Central memory CD4-positive, alpha-beta T cell (primary cell): ENCODE measurements at places on chromosomes 13 and 19.

- no peak for DNase-seq
These were observed 931.6 kb upstream of the MIR17HG start for GRCh38 chr13:90415902-90416301.

DNA sequence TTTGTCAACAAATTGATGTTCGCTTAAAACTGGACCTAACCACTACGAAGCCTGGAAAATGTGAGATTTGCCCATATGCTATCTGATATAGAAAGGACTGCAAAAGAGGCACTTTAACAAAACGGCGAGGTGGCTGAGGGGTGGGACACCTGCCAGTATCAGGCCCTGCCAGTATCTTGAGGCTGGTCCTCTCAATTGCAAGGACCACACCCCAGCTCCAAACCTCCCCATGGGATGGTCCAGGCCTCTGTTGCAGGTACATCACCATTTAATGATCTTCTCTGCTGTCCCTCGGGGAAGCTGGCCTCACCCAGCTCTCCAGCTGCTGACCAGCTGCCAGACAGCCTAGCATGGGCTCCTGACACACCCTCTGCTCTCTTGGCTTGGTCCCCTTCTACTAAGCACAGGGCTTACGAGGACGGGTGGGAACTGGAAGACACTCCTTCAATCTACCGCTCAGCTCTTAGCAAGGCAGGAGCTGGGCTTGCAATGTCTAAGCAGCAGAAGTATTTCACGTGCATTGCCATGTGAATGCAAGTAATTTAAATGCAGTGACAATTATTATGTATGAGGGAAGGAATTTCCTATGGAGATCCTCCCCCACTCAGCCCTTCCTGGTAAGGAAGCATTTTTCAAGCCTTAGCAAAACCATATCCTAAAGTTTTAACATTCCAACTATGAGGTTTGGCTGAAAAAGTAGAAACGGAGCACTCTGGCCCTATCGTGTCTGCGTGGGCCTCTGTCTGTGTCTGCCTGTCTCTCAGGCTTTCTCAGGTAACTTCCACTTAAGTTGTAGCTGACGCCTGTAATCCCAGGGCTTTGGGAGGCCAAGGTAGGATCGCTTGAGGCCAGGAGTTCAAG lies 63.9 kb downstream of the LATS2 start:
- DNase-seq, result no peak

GRCh38 chr19:9847087-9847671 lies 12.1 kb downstream of the PIN1 start:
- no peak for DNase-seq

DNA sequence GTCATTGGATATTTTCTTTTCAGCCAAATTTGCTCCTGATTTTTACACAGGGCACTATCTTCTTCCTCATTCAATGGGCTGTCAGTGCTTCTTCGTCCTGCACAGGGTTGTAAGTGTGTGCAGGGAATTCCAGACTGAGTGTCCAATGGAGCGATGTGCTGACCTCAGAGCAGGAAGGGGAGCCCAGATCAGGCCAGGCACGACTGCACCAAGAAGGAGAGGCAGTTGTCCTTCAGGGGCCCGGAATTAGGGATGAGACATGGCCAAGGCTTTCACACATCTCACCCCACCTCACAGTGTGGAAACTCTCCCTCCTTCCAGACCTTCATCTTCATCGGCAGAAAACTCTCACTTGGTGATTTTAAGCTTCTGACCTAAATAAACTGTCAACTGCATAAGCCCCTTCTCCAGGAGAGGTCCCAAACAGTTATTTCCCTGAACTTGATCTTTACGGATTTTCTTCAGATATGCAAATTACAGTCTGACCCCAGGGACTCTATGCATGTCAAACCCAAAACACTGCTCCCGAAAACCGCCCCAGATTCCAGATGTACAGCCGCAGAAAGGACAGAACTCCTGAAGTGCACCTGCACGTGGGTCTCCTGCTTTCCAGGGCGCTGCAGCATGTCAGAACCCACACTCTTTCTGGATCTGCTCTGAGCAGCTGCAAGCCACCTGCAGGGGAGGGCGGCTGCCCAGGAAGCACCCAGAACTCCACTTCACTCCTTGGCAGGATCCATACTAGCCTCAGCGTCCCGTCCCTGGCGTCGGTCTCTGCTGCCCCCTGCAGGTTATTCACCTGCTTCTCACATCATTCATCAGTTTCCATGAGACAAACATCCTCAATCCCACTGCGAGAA lies 625 bp upstream of the ZNF20 start:
- peak; percentile 74 for DNase-seq

GRCh38 chr19:16628984-16629691 lies 1.1 kb upstream of the MED26 start:
- DNase-seq, result peak; percentile 66

- DNase-seq, result no peak
These were observed 1168.4 kb downstream of the SLITRK1 start for GRCh38 chr13:82713687-82714405.

- no peak for DNase-seq
These were observed 69.4 kb downstream of the TEX29 start for GRCh38 chr13:111389621-111390521.

GRCh38 chr19:11460207-11460606 lies 20.6 kb downstream of the ELAVL3 start:
- DNase-seq, result no peak

DNA sequence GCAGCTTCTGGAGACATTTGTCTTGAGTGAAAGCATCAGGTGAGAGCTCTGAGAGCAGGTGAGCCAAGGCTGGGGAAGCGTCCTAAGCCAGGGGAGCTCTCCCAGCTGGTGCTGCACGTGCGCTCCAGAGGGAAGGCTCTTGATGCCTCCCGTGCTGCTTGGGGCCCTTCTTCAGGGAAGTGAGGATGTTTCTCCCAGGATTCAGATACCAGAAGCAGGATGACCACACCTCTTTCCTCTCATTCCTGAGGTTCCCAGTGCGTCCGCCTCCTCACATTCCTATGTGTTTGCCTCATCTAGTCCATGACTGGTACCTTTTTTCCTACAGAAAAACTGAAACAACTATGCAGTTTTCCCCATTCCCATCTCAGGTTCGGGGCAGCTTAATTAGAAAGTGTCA lies 231.0 kb upstream of the IRS2 start:
- DNase-seq, result no peak

- no peak for DNase-seq
These were observed 256.0 kb upstream of the IRS2 start for GRCh38 chr13:110042253-110042950.

DNA sequence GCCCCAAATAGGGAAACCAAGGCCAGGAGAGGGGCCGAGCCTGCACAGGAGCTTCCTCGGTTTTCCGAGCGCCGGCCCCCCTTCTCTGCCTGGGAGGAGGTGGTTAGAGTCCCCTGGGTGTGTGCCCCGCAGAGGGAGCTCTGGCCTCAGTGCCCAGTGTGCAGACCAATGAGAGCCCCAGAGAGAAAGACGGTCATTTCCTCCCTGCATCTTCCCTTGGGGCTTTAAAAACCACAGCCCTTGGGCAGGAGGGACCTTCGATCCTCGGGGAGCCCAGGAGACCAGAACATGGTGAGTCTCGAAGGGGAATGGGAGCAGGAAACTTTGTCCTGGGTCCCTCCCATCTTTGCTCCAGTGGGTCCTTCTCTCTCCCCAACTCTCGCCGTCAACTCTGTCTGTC lies at the start of gene C5AR1:
C5AR1 (plus strand) TSS at position 254 of the 400 bp plus-strand sequence; CDS start at position 289, 35 bp downstream.
- DNase-seq, result no peak

DNA sequence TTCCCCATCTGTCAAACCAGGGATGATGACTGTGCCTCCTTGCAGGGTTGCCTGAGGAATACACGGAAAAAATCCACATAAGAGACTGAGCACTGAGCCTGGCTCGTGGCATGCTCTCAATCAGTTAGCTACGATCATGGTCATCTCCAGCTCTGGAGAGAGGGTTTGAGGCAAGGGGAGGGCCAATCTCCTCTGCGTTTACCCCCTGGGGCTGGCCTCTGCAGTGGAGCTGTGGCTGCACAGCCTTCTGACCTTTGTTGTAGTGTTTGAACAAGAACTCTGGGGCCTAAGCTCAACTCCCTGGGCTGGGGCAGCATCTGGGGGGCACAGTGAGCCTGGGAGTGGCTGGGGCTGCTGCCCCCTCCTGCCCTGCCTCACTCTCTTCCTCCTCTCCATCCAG lies 5.9 kb downstream of the LRRC4B start:
- no peak for DNase-seq

GRCh38 chr19:10279737-10280442 lies 6.9 kb upstream of the ICAM4 start:
- DNase-seq, result no peak

DNA sequence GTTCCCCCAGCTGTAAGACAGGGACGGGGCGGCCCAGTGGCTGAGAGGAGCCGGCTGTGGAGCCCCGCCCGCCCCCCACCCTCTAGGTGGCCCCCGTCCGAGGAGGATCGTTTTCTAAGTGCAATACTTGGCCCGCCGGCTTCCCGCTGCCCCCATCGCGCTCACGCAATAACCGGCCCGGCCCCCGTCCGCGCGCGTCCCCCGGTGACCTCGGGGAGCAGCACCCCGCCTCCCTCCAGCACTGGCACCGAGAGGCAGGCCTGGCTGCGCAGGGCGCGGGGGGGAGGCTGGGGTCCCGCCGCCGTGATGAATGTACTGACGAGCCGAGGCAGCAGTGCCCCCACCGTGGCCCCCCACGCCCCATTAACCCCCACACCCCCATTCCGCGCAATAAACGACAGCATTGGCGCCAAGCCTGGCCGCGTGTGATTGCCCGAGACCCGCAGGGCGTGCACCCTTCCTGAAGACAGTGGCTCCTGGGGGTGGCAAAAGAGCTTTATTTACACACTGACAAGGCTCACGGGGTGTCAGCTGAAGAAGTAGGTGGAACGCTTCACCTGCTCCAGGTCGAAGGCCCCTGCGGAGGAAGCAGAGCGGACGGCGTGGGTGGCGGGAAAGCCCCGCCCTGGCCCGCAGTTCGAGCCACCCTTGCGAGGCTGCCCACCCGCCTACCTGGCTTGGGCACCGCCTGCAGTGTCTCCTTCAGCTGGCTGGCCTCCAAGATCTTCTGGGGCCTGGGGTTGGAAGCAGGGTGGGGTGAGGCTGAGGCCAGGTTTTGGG lies 16.4 kb downstream of the POLRMT start:
- no peak for DNase-seq

- no peak for DNase-seq
These were observed 2.7 kb downstream of the PIAS4 start for GRCh38 chr19:4009990-4010807.

- DNase-seq, result no peak
These were observed 495 bp downstream of the KCNA7 start for GRCh38 chr19:49071860-49072547.

GRCh38 chr19:50321831-50322230 lies 7.3 kb downstream of the KCNC3 start:
- DNase-seq, result no peak

- DNase-seq, result no peak
These were observed 19.8 kb downstream of the ZNF586 start for GRCh38 chr19:57789288-57789687.

DNA sequence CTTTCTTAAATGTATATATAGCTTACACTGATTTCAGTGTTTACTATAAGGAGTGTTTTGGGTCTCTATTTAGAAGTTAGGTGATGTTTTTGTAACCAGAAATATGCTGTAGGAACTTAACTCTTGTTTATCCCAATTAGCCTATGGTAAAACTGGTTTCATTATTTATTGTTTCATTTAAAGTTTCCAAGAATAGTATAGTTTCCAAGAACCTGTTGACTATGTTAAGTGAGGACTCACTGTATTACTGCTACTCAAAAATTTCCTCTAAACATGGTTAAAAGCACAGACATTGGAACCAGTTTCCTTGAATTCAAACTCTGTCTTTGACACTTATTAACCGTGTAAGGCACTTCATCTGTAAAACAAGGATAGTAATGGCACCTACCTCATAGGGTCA lies 187.4 kb downstream of the RGCC start:
- DNase-seq, result no peak

GRCh38 chr13:19266979-19267378 lies 85.4 kb upstream of the TUBA3C start:
- DNase-seq, result no peak

- DNase-seq, result no peak
These were observed 15.3 kb downstream of the SYMPK start for GRCh38 chr19:45847663-45848062.

GRCh38 chr13:98772794-98773452 lies 20.5 kb upstream of the SLC15A1 start:
- DNase-seq, result no peak

DNA sequence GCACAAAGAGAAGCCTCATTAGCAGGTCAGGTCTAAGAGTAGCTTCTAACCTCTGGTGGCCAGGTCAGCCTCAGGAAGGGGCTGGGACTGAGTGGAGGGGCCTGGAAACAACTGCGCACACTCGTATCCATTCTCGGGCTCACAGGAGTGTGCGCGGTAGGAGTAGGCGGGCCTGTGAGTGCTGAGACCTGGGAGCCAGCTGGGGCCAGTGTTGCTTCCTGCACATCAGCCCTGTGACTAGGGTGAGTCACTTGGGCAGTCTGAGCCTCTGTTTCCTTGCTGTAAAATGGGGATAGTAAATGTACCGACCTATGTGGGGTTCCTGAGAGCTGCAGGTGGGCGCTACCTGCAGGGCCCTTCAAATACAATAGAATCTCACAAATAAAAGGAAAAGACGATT lies 26.9 kb downstream of the SIN3B start:
- no peak for DNase-seq

- DNase-seq, result no peak
These were observed 338.9 kb downstream of the TEX29 start for GRCh38 chr13:111659219-111659775.

- DNase-seq, result no peak
These were observed 20.7 kb downstream of the KLK5 start for GRCh38 chr19:50932018-50932689.

DNA sequence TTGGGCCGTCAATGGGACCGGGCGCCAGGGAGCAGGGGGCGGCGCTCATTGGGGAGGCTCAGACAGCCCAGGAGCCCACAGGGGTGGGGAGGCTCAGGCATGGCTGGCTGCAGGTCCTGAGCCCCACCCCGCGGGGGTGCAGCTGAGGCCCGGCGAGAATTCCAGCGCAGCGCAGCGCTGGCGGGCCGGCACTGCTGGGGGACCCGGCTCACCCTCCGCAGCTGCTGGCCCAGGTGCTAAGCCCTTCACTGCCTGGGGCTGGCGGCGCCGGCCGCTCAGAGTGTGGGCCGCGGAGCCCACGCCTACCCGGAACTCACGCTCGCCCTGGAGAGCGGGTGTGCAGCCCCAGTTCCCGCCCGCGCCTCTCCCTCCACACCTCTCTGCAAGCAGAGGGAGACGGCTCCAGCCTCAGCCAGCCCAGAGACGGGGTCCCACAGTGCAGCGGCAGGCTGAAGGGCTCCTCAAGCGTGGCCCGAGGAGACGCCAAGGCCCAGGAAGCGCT lies 1227.4 kb downstream of the PCDH17 start:
- no peak for DNase-seq

DNA sequence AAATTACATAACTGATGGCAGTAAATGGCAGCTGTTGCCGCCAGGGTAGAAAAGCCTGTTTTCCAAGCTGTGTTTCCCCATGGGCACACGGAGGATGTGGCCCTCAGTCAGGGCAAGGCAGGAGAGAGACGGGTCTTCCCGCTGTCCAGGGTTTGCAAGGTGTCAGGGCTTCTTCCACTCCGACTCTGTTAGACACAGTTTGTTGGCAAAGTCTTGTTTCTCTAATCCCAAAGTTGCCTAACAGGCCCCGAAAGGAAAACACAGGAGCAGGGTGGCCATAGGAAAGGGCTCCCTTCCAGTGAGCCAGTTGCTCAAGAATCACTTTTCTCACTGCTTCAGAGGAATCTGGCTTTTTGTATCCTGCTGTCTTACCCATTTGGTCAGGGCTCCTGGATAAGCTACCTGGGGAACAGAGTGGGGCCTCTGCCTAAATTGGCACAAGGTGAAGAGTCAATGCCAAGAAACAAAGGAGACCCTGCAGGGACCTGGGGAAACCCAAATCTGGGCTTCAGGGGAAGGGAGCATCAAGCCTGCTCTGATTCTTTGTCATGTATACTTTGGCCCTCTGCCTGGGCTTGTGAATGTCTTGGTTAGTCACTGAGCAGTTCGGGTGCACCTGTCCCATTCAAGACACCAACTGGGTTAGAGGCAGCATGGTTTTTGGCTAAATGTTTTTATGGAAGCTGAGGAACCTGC lies 29.0 kb upstream of the CXCL17 start:
- DNase-seq, result no peak
